ENCODE measurements at places on chromosomes 16 and 17. TPM values are rescaled to one million over a fixed set of nuclear protein-coding genes. Genes with fewer than 3 reads are reported as not detected.

ZNF287 gene
- total RNA-seq, result 7.1 TPM

GRCh38 chr16:71645450-71645849 lies 19.5 kb downstream of the MARVELD3 start:
- DNase-seq, result no peak

- DNase-seq, result no peak
These were observed 46.0 kb upstream of the MMP2 start for GRCh38 chr16:55433030-55433429.

- DNase-seq, result no peak
These were observed 1849.3 kb downstream of the TP53TG3F start for GRCh38 chr16:35308674-35309073.

GRCh38 chr17:13996276-13996675 lies 73.0 kb upstream of the COX10 start:
- DNase-seq, result no peak

GRCh38 chr16:27433636-27434035 lies 31.7 kb downstream of the IL21R start:
- no peak for DNase-seq

GRCh38 chr17:17052462-17053221 lies 10.4 kb downstream of the MPRIP start:
- peak; percentile 24 for DNase-seq

GRCh38 chr16:47574091-47575054 lies 113.2 kb downstream of the PHKB start:
- DNase-seq, result no peak

- DNase-seq, result peak; percentile 37
These were observed 6.9 kb upstream of the EFTUD2 start for GRCh38 chr17:44906010-44906646.

- DNase-seq, result no peak
These were observed 48.9 kb upstream of the MSI2 start for GRCh38 chr17:57207396-57207795.

- DNase-seq, result peak; percentile 62
These were observed 26.8 kb upstream of the PIK3R6 start for GRCh38 chr17:8894202-8894671.

DNA sequence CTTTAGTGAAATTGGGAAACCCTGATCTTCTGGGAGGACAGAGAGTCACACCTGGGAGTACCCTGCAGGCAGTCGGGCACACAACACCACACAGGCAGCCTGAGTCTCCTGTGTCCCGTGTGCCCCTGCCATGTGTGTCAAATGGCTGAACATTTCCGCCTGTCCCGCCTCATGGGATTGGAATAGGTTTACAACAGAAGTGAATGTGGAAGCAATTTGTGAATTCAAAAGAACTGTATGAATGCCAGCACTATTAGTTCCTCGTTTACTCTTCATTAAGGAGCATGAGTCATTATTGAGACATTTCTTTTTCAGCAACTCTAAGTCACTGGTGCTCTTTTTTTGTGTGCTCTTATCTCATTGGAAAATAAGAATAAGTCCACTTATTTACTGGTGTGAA lies 226.5 kb downstream of the PMP22 start:
- DNase-seq, result no peak

DNA sequence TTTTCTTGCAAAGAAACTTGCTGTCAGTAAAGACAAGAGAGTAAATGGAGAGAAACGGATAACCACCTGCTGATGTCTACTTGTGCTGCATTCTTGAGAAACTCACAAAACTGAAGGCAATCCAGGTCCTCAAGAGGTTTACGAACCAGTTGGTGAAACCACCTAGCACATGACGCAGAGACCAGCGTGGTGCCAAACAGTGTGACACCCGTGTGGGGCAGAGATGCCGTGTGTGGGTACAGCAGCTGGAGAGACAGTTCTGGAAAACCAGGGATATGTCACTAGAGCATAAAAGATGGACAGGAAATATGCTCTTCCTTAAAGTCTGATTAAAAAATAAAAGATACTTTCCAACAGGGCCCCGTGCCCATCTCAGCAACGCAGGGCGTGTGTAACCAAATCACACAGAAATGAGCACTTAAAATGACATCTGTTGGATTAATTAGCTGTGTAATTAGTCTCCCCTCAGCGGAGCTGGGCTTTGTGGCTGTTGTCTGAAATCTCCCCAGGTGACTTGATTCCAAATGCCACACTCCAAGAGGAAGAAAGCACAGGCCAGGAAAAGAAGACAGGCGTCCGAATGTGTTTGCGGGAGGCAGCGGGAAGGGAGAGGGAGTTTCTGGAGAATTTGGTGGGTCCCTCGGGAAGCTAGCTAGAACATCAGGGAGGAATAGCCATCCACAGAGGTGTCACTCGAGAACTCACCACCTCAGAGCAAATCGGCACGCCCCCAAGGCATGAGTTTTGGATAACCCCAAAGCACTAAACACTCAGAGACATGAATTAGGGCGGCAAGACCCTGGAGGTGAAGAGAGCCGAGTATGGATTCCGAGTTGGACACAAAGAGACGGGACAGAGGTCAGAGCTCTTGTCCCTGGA lies 109.8 kb downstream of the ZFHX3 start:
- DNase-seq, result no peak

DNA sequence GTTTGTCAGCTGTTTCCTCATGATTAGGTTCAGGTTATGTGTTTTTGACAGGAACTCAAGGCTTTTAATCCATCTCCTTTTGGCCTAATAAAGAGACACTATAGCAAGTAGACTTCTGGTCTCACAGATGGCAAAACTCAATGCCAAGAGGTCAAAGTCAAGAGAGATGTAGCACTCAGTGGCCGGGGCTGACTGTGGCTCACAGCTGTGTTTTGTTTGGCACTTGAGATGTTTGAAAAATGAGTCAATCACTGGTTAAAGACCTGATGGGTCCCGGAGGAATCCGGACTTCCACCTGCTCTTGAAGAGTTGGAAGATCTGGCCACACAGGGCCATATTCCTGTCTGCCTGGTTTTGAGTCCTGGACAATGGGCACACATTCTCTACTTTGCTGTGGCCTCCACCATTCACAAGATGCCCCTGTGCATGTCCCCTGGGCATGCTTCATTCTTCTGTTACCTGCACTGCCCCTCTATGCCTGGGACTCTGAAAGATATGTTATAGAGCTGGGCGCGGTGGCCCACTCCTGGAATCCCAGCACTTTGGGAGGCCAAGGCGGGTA lies 210.3 kb downstream of the SNX29 start:
- DNase-seq, result no peak

DNA sequence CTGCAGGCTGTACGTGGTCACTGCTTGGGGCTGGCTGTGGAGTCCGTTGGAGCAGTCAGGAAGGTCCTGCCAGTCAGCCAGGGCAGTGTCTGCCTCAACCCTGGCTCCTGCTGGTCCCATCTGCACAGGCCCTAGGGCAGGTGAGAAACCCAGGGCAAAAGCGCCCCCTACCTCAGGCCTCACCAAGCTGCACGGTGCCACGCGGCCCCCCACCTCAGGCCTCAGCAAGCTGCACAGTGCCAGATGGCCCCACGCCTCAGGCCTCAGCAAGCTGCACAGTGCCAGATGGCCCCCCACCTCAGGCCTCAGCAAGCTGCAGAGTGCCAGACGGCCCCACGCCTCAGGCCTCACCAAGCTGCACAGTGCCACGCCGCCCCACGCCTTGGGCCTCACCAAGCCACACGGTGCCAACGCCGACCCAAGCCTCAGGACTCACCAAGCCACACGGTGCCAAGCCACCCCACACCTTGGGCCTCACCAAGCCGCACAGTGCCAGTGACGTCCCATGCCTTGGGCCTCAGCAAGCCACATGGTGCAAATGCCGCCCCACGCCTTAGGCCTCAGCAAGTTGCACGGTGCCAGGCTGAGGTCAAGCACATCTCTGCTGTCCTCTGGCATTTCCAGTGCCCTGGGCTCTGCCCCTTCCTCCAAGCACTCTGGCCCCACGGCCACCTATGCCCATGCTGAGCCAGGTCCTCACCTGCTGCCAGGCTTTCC lies 5.5 kb downstream of the TMEM204 start:
- peak; percentile 65 for DNase-seq

- DNase-seq, result peak; percentile 89
These were observed 10.1 kb upstream of the CA4 start for GRCh38 chr17:60139438-60140285.

GRCh38 chr16:70157105-70157476 lies 16.5 kb upstream of the CLEC18C start:
- no peak for DNase-seq

DNA sequence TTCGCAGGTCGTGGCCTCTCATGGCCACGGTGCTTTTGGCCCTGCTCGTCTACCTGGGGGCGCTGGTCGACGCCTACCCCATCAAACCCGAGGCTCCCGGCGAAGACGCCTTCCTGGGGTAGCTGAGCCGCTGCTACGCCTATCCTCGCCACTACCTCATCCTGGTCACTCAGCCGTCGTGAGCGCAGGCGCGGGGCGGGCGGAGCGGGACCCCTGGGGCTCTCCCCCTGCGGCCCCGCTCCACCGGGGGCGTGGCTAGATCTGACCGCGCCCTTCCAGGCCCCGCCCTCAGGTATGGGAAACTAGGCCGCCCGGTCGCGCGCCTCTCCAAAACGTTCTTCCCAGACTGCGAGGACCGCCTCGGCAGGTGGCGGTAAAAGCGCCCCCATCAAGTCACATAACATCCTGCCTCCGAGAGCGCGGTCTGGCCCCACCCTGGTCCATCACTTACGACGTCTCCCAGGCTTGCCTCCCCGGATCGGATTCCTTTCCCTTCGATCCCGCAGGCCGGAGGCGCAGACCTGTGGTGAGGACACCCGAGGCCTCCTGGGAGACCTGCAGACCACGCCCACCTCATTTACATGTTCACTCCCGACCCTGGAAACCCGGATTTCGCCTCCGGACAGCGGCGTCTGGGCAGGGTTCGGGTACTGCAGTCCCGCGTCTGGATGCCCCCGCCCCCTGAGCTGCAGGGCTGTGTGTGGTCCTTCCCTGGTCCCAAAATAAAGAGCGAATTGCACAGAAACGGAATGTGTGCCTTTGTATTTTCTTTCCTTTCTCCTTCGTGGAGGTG lies 91.5 kb upstream of the TMEM97 start:
- DNase-seq, result peak; percentile 100

Data from H9 (cell line).